ENCODE measurements at places on chromosomes 7 and 10.

DNA sequence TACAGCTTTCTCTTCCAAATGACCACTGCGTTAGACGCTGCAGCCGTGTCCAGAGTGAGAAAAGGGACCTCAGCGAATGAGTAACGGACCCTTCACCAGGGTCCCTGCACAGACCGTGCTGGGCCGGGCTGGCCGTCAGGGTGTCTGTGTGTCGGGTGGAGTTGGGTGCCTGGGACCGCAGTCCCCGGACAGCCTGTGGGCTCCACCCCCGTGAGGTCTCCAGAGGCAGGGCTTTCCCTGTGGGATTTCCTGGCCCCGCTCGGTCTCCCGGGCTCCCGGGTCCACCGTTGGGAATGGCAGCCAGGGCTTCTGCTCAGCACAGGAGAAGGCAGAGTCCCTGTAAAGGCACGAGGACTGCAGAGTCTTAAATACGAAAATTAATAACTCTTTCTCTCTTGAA lies 509.7 kb downstream of the TCERG1L start:
- DNase-seq = no peak

DNA sequence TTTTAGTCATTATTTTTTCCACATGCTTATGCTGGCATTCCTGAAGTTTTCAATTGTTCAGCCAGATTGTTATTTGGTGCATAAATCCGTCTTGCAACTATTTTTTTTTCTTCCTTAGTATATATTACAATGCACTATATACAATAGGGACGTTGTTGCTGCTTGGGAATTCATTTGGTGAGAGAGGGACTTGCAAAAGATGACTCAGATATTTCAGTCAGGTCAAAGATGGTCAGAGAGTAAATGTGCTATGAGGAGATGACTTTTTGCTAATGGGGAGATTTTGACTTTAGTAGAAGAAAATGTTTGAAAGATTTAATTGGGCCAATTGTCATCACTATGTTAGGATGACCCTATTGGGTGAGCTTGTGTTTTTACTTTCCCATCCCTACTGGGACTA lies 348.4 kb upstream of the MTPN start:
- no peak for DNase-seq

DNA sequence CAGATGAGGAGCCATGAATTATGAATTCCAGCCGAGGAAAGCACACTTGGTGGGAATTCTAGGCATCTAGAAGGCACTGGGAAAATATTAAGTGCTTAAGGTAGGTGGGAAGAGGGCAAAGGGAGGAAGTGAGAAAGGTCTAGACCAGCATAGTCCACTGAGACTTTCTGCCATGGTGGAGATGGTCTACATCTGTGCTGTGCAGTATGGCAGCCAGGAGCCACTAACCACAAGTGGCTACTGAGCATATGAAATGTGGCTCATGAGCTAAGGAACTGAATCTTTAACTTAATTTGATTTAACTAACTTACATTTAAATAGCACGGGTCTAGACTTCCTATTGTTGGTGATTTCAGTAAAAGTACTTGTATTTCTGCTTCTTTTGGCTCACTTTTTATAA lies 82.5 kb upstream of the SEM1 start:
- no peak for DNase-seq

DNA sequence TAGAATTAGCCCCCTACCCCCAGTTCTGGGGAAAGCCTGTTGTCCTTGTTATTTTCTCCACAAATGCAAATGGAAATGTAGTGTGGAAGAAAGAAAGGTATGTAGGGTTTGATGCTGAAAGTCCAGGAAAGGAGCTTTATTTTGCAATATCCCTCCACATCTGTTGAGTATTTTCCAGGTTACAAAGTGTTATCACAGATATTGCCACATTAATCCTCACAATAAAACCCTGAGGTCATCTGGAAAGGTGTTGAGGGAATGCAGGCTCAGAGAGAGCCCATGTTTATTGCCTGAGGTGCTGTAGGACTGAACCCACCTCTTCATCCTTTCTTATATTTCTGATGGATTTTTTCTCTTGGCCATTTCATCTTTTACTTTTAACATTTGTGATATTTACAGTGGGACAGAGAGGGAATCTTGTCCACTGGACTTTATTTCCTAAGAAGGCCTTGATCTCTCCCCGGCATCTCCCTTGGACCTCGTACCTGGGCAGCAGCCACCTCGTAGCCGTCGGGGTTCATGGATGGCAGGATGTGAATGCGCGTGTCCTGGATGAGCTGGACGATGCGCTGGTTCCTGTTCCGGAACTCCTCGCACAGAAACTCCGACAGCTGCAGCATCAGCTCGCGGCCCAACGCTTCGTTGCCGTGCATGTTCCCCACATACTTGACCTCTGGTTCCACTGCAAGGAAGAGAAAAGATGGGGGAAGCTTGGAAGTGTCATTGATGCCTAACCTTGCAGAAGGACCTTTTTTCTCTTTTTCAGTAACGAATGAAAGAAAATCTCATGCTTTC lies 6.0 kb downstream of the CPN1 start:
- no peak for DNase-seq

DNA sequence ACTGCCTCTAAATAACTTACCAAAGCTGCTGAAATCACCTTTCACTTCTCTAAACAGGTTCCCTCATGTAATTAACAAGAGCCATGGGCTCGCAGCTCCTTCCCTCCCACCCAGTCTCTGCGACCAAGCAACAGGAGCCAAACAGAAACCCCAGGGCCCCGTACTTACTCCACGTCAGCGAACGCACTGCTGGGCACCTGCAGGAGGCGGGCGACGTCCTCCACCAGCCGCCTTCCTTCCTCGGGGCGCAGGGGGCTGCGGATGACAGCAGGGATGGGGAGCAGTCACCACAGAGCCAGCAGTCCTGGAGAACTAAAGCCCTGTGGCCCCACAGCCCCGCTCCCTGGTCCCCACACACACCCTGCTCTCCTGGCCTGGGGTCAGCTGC lies 477.0 kb downstream of the PTPRN2 start:
- DNase-seq = no peak

DNA sequence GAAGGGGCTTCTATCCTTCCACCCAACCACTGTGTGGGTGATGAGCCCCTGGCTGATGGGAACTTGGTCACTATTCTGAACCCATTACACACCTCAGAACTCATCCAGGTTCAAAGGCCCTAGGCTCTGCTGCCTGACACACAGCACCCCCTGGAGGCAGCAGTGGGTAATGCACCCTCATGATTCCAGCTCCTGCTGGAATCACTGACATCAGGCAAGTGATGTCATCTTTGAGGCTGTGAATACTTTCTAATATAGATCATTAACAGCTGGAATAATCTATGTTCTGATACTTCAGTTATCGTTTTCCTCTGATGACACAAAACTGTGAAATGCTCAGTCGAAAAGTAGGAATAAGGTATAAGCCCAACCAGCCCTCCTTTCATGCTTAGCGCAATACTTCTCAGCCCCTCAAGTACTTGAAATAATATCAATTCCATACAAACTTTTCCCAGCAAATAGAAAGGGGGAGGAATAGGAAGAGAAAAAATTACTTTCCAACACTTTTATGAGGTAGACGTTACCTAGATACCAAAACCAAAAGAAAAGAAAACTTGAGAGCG lies 7.5 kb upstream of the RBP3 start:
- peak; percentile 29 for DNase-seq

GRCh38 chr7:71354716-71355115 lies 222.8 kb downstream of the GALNT17 start:
- no peak for DNase-seq

DNA sequence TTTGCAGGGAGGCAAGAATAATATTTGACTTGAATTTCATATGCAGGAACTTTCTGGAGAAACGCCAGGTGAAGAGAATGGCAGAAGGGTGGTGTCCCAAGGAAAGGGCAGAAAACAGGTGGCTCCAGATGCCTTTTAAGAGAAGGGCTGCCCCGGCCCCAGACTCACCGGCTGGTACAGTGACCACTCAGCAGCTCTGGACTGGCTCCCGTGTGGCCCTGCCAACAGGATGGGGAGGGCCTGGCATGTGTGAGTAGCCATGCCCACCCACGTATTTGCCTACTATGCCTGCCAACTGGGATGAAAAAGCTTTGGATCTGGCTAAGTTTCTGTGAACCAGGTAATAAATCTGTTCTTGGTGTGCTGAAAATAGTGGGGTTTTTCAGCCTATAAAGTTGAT lies 159.5 kb downstream of the PRKAG2 start:
- DNase-seq = no peak

DNA sequence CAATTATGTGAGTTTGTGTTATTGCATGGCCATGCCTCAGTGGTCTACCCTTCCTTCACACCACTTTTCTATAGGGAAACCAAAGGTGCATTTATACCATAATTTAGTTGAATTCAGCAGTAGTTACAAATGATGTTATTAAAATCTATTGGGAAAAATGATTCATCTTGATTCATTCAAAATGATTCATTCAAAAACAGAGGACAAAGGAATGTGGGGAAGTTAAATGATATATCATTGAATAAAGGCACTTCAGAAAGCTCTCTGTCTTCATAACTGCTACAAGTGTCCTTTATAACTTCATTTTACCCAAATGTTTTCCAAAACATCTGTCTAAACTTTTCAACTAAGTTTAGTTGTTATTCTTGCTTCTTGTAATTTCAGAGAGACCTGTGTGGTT lies 722.9 kb downstream of the GRM8 start:
- no peak for DNase-seq

DNA sequence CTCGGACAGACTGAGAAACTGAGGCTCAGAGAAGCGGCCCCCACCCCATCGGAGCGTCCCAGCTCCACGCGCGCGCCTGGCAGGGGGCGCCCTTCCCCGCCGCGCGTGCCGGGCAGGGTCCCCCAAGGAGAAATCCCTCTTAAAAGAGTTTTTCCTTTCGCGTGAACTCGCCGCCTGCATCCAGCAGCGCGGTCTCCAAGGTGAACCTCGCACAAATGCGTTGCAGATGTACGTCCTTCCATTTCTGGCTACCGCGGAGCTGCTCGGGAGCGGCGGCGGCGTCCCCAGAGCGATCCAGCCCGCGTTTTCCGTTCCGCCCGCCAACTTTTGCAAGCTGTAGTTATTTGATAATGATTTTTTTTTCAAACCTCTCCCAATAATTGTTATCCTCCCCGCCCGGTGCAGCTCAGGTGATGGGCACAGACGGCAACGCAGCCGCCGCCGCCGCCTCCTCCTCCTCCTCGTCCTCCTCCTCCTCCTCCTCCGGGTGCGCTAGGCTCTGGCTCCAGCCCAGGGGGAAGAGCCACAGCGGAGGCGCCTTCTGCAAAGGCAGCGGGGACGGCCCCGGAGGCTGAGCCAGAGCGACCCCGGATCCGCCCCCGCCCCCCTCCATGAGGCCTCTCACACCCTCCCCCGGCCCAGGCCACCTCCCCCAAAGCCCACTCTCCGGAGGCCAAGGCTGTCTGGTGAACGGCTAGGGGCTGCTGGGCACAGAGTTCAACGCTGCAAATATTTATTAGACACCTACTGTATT lies 74.0 kb upstream of the CUX1 start:
- peak; percentile 23 for DNase-seq

DNA sequence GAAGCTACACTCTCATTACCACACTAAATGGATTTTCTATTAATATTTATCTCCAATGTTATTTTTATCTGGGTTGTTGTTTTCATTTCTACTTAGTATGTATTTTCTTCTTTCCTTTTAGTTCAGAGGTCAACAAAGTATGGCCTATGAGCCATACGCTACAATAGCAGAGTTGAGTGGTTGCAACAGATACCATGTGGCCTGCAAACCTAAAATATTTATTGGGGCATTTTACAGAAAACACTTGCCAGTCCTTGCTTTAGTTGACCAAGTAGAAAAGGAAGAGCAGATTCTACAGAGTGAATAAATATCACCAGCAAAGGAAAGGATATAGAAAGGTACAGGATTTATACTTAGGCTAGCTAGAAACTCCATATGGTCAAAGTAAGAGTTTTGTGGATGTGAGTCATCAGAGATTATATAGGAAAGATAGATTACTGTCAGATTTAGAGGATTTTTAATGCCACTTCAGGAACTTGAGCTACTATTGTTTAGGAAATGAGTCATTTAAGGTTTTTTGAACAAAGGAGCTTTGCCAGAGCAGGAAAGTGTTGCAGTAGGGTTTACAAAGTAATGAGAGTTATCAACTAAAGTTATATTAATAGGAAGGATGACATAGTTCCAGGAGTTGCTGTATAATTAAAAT lies 323.3 kb upstream of the KAT6B start:
- no peak for DNase-seq

DNA sequence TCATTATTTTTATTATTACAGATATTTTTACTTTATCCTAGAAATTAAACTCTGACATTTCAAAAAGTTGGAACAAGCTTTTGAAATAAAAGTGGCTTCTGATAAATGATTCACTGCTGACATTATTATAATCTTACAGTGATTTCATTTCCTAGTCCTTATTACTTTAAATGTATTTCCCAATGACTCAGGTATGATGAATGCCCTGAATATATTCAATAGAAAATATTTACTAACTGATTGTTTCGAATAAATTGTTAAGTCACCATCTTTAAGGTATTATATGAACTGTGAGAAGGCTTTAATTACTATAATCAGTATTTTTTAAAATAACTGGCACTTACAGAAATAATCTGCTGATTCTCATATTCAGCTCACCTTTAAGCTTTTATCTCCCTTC lies 21.6 kb downstream of the DKK1 start:
- no peak for DNase-seq

DNA sequence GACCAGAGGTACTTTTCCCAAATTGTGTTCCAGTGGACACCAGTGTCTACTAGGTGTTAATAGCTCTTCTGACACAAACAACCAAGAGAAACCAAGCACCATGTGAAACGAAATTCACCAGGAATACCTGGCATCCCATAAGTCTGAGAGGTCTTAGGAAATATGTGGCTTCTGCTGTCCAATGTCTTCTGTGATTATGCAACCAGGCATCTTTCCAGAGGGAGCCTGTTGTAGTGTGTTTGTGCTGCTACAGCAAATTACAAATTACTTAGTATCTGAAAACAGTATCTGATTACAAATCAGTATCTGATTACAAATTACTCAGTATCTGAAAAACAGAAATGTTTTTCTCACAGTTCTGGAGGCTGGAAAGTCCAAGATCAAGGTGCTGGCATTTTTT lies 133.6 kb upstream of the NPVF start:
- DNase-seq = no peak

DNA sequence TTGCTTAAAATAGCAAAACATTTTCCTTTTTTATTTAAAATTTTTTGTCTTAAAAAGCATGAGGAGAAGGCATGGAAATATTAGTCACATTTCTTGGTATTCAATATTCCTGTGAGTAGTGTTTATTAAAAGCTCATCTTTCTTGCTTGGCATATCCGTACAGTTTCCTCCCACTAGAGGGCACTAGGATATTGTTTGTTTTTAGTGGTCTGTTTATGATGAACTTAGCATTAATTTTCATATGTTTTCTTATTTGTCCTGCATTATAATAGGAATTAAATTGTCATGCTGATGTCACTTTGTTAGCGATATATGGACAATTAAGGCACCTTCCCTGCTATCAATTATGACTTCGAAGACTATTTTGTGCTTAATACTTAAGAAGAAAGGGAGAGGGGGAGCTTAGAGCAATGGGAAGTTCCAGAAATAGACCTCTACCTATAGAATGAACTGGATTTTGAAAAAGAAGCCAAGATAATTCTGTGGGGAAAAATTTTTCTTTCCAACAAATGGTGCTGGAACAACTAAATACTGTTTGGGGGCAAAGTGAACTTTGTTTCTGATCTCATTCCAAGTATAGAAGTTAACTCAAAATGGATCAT lies 91.0 kb upstream of the STRIP2 start:
- DNase-seq = no peak

All from stimulated activated CD4-positive, alpha-beta T cell treated with anti-CD3 and anti-CD28 coated beads, Interleukin-1b, Interleukin-23, amount 100 ng/mL, for 1 hour (primary cell).